ENCODE measurements at places on chromosomes 3 and 15.
A peak's percentile ranks its signal among the peaks of the same experiment; 100 is the strongest.

DNA sequence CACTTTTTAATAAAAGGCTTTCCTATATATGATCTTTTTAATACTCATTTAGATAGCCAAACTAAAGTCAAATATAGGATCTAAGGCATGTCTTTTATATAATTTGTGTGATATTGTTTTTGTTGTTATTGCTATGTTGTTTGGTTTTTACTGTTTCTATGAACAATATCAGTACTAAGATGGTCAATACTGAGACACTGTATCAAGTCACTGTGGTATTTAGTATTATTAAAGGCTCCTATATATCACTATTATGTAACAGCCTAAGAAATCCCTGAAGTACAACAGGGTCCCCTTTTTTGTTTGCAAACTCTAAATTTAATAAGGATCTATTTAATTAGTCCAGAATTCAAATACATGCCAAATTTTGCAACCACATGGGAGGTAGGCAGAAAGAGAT, 61.9 kb downstream of the TBC1D5 start:
- no peak for DNase-seq

- no peak for DNase-seq
These were observed 89.0 kb upstream of the FNDC3B start for GRCh38 chr3:171950373-171950772.

- DNase-seq, result no peak
These were observed 71.5 kb downstream of the SSR3 start for GRCh38 chr3:156483426-156483825.

GRCh38 chr3:53464424-53464823, 30.0 kb upstream of the CACNA1D start:
- DNase-seq, result no peak

- DNase-seq, result no peak
These were observed 2.7 kb downstream of the KY start for GRCh38 chr3:134647902-134648760.

GRCh38 chr3:190502946-190503345, 10.9 kb upstream of the IL1RAP start:
- DNase-seq, result no peak

DNA sequence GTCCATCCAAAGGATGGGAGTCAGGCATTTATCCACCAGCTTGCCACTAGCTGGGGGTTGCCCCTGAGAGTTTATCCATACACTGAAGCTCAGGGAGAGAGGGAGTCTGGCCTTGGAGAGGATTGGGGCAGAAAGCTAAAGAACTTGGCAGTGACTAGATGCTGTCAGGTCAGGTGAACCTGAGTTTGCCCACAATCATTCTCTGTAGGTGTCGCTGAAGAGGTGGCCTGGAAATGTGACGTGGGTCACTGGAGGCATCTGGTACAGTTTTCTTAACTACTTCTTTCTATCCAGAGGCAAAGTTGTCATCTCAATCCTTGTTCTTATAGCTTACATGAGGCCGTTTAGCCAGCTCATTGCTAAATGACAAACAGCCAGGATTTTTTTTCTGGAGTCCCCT, 298.0 kb upstream of the CTNNB1 start:
- no peak for DNase-seq

- no peak for DNase-seq
These were observed 29.7 kb downstream of the TJP1 start for GRCh38 chr15:29792426-29793159.

- DNase-seq, result no peak
These were observed 715 bp downstream of the MCCC1 start for GRCh38 chr3:183098536-183099025.

DNA sequence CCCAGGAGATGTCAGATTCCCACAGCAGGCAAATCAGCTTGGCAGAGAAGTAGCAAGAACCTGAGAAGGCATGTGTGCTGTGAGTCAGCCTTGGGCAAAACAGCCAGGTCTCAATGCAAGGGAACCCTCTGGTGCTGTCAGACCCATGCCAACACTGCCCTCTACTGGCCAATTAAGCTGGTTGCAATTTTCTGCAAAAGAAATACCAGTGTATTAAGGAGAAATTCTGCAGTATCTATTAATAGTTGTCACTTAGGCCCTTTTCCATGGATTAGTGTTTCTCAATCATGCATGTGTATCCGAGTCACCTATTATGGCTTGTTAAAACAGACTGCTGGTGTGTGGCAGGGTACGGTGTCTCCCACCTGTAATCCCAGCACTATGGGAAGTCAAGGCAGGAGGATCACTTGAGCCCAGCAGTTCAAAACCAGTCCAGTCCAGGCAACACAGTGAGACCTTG, 26.2 kb downstream of the MAP4 start:
- DNase-seq, result peak; percentile 27

- no peak for DNase-seq
These were observed 3.9 kb upstream of the DNAJA4 start for GRCh38 chr15:78260489-78260888.

DNA sequence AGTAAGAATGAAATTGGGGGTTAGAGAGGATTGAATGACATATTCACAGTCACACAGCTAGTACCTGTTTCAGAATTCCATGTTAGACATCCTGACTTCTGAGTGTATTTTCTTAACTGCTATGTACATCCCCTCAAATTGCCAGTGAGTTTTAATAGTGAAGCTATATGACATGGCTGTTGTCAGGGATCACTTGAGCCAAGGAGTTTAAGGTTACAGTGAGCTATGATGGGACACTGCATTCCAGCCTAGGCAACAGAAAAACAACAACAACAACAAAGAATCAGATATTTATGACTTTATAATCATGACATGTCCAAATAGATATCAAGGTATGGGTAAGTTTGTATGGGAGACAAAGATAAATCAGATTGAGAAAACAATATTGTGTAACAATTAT, 16.6 kb downstream of the PARP15 start:
- no peak for DNase-seq

DNA sequence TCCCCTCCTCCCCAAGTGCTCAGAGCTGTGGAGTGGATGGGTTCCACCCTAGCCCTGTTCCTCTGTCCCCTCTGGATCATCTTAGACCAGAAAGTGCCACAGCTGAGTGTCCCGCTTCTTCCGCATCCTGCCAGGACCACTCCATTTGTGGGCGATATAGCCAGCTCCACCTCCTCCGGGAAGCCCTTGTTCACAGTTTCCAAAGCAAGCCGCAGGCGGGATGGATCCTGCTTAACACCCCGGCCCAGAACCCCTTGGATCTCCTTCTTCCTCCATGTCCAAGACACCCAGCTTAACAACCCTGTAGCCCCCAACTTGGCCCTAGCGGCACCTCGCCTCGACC, 490 bp upstream of the ALAS1 start:
- no peak for DNase-seq

GRCh38 chr3:157815739-157816138, 290.5 kb downstream of the SHOX2 start:
- no peak for DNase-seq

- DNase-seq, result no peak
These were observed 55.4 kb downstream of the GRIP2 start for GRCh38 chr3:14484741-14485140.

- DNase-seq, result no peak
These were observed 20.5 kb downstream of the TSC22D2 start for GRCh38 chr3:150428562-150428961.

- no peak for DNase-seq
These were observed 626.1 kb downstream of the SQOR start for GRCh38 chr15:46260937-46261336.

DNA sequence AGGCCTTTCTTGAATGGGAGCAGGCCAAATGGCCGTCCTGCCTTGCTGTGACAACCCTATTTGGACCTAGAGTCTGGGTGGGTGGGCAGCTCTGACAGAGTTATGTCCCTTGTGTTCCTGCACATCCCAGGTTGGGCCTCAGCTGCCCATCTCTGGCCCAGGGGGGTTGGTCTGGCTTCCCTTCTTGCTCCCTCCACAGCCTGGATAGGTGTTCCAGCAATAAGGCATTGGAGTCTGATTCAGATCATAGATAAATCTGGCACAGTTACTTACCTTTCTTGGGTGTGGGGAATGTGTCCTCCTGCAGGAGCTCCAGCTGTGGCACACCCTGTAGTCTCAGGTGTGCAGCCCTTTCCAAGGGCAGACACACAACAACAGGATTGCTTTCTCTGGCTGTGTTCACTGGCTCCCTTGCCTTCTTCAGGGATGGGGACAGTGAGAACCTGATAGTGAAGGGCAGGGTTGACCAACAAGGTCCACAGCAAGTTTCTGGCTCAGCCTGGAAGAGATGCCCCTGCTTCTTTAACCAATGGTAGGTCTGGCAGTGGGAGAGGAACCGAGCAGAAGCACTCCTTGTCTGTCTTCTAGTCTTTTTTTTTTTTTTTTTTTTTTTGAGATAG, 177.9 kb downstream of the EPHB1 start:
- no peak for DNase-seq

DNA sequence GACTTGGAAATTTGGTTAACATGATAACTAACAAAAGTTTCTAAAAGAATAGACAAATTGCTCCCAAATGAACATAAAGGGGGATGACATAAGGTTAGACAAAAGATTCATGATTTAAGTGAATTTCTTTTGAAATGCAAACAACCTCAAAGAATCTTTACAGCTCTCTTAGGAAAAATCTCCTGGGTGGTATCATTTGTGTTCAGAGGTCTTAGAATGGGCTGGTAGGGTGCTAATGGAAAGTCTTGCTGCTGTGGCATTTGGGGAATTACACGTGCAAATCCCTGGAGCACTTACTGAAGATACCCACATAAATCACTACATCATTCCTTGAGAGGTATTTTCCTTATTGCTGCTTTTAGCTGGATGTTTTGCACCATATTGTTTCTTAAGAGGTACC, 14.4 kb upstream of the ROBO2 start:
- no peak for DNase-seq

GRCh38 chr15:68550498-68551295, 28.1 kb upstream of the CORO2B start:
- no peak for DNase-seq

DNA sequence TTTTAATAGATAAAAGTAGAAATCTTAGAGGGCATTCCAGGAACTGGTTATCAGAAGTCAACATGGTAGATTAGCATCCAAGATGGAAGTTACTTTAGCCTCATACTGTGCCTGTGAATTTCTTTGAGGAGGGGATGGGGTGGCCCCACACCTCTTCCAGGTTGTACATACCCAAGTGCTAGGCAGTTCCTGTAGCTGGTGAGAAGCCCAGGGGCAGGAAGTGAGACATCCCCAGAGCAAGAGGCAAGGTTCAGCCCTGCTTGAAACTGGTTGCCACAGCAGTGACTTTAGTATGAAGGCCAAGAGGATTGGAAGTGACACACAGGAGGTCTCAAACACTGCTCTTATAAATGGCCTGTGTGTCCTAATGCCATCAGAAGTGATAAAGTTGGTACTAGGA, 11.9 kb downstream of the GTPBP8 start:
- no peak for DNase-seq
